ENCODE measurements at places on chromosomes 4 and X.

DNA sequence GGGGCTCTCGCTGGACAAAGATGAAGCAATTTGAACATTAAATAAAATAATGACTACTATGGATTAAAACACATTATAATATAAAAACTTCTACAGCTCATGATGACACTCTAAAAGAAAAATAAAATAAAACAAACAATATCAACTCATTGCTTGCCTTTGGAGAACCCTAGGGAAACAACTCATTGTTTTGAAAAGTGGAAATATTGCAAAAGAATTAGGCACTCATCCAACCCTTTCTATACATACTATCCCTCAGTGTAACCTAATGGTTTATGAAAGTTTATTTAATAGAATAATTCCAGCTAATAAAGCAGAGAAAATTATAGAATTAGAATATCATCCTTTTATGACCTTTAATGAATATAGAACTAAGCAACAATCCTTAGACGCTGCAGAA is 718 bp downstream of the RAB40A start:
- no peak for DNase-seq

DNA sequence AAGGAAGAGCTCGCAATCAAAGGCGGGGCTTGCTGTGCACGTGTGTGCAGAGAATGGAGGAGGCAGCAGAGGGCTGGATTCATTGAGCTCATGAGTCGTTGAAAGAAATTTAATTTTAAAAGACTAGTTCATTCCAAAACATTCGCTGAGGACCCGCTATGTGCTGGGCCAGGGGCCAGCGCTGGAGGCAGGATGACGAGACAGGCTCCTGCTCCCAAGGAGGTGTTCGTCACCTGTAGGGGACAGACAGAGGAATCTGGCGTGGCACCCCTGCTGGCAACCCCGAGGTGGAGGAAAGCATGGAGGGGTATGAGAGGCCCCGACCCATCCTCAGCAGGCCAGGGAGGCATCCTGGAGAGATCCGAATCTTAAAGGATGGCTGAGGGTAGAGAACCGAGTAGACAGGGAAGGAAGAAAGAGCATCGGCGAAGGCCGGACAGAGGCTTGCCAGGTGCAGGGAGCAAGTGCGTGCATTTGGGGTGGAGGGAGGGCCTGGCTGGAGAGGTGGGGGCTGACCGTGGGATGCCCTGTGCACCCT is 96.4 kb downstream of the CPZ start:
- no peak for DNase-seq

DNA sequence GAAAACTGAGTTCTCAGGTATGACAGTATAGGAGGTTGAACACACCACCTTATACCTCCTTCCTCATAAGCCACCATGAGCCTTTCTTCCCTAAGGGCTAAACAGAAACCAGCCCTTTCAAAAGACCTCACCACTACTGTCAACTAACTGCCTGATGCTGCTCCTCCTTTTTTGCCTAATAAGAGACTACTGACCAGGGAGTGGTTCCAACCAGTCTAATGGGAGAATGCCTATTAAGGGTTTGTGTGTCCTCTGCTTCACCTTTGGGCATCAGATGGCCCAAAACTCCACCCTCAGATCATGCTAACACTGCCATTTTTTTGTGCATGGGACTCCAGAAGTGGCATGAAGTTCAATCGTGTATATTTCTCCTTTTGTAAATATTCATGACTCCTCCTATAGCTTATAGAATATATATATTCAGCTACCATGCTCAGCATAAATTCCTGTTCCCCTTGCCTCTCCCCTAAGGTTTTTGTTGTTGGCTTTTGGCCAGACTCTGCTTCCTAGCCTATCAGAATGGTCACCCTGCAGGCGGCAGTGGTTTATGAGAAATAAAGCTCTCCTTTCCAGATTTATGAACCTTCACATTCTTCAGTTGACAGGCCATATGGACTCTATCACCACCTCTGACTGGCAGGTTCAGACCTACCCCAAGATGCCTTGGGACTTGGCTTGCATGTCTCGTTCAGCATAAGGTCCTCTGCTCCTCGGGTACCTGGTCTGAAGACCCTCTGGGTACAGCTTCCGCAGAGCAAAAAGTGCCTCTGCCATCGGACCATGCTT is 28.2 kb downstream of the FGFBP1 start:
- DNase-seq = no peak

GRCh38 chr4:16083241-16084191 is at the start of gene PROM1:
PROM1 (minus strand) TSS chr4:16084023; CDS start chr4:16075906, 8,117 bp downstream.
- DNase-seq = no peak

- peak; percentile 38 for DNase-seq
Measured at GRCh38 chr4:101346351-101347266, 717 bp downstream of the PPP3CA start.

GRCh38 chr4:1041147-1041935 is 29.9 kb downstream of the FGFRL1 start:
- DNase-seq = no peak
